ENCODE measurements at places on chromosomes 3 and 15.

DNA sequence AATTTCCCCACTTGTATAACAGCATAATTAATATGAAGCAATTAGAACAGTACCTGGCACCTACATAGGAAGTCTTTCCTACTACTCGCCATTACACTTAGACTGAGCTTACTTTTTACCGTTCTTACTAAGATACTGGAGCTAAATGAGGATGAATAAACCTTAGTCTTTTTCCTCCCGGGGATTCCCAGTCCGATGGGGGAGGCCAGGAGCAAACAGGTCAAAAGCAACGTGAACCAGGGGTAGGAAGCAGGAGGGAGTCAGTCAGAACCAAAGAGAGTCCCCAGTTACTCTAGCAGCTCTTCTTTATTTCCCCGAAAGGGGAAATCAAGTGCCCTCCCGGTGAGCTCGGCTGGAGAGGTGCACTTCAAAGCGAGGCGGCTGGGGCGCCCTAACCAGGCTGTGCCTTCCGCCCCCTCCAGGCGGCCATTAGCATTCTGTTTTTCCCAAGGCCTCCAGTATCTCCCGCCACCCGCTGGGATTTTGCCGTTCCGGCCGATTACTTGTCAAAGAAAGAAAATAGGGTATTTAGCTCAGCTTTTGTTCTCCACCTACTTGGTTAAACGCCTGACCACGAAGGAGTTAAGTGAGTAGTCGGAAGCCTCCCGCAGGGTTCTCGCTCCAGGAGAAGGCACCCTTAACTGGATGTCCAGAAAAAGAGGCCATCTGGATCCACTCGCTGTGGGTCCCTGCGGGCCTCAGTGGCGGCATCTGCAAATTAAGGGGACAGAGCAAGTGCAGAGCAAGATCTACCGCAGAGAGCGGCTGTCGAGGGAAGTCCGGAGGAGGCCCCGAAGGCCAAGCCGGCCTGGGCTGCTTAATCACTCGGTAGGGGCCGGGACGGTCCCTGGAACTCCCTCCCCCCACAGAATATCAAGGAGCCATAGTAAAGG is 6.3 kb upstream of the EOMES start:
- DNase-seq, result no peak

DNA sequence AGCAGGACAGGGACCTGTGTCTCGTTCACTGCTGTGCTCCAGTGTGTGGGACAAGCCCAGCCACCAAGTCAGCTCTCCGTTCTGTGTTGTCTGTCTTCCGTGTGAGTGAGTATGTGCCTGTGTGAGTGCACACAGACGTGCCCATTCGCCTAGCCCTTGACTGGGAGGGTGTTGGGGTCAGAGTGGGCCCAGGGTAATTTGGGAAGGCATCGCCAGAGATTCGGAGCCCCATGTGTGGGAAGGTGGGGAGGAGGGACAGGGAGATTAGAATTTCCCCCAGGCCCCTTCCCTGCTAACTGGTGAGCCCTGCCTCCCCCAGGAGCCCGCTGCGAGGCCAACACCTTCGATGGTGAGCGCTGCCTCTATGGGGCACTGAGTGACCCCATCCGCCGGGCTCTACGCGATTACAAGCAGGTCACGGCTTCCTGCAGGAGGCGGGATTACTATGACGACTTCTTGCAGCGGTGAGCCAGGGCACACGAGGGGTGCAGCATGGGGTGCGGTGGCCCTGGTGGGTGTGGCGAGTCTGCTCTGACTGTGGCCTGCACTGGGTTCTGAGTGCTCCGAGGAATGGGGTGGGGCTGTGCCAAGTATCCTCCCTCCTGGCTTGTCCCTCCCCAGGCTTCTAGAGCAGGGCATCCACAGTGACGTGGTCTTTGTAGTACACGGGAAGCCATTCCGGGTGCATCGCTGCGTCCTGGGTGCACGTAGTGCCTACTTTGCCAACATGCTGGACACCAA is 3.1 kb downstream of the ABTB1 start:
- no peak for DNase-seq

- no peak for DNase-seq
Measured at GRCh38 chr3:127034195-127034989, 51.5 kb downstream of the PLXNA1 start.

DNA sequence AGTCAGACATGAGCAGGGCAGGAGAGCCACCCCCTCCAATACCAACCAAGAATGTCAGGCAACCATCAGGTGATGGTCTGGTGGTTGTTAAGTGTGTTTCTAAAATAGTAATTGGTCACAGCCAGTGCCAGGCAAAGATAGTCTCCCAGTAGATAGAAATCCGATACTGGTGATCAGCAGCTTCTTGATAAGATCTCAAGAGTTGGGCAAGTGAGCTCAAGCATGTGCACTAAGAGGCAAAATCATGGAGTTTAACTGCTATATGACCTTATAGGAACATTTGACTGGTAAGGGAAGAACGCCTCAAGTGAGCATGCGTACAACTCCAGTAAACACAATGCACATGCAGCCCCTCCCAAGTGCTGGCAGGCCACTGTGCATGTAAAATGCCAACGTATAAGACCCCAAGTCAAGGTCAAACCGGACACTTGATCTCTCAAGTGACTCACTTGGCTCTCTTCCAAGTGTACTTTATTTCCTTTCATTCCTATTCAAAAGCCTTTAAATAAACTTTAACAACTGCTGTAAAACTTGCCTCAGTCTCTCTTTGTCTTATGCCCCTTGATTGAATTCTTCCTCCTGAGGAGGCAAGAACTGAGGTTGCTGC is 36.0 kb upstream of the CBLB start:
- DNase-seq, result no peak

DNA sequence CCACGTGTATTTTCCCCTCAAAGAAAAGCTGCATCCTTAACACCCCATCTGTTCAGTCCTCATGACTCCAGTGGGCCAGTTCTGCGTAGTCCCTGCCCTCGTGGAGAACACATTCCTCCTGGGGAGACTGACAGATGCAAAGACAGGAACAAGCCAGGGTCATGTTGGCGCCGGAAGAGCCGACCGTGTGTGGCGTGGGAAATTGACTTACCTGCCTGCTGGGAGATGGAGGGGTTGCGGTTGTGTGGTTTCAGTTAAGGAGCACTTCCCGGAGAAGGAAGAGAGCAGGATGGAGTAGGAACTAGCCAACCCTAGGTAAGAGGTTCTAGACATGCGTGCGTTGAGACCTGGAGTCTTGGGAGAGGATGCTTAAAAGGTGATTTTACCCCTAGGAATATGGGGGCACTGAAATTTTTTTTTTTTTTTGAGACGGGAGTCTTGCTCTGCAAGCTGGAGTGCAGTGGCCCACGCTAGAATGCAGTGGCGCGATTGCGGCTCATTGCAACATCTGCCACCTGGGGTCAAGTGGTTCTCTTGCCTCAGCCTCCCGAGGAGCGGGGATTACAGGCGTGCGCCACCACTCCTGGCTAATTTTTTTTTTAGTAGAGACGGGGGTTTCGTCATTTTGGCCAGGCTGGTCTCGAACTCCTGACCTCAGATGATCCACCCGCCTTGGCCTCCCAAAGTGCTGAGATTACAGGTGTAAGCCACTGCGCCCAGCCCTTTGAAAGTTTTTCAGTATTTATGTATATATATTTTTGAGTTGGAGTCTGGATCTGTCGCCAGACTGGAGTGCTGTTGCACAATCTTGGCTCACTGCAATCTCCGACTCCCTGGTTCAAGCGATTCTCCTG is 1.4 kb downstream of the VHL start:
- DNase-seq, result no peak

- no peak for DNase-seq
Measured at GRCh38 chr3:80007522-80007921, 239.7 kb upstream of the ROBO1 start.

- peak; percentile 56 for DNase-seq
Measured at GRCh38 chr15:101018016-101018415, 98.9 kb downstream of the LRRK1 start.

DNA sequence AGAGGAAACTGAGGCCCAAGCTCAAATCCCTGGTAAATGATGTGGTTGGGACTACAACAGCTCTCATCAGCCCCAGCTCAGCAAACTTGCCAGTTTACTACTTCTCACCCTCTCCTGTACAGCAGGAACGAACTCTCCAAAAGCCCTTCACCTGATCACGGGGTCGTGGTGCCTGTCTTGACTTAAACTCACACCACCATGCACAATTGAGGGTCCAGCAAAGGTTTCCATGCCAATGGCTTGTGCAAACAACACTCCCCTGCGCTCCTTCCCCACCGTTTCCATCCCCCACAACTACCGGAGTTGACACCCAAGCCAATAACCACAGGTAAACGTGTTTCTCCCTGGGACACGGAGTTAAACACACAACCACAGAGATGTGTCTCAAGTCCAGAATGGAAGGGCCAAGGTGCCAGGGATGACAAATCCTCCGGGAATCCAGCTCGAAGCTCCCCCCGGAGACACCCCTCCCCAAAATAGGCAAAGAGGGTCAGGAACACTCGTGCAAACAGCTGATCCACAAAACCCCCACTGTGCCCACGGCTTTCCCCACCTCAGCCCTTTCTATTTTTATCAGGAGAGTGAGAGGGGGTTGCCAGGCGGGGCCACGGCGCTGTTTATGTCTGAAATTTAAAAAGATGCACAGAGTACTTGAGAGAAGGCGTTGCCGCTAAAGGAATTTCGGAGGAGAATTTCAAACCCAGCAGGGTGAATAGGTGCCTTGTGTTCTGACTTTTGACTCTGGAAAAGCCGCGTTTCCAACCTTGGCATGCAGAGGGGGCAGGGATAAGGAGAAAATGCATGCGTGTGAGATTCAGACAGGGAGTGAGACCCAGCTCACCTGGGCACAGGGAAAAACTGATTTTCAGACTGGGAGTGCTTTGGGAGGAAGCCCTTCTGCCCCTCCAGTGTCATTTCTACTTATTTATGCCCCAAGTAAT is 10.6 kb upstream of the ACAN start:
- no peak for DNase-seq

- no peak for DNase-seq
Measured at GRCh38 chr3:193911784-193912340, 224.1 kb upstream of the HES1 start.

- no peak for DNase-seq
Measured at GRCh38 chr15:73030122-73030679, 22.1 kb upstream of the NEO1 start.

- no peak for DNase-seq
Measured at GRCh38 chr3:6680119-6680806, 180.7 kb upstream of the GRM7 start.

- DNase-seq, result peak; percentile 50
Measured at GRCh38 chr3:94004301-94004910, 24.0 kb downstream of the STX19 start.

GRCh38 chr3:31634476-31634875 is 101.8 kb downstream of the STT3B start:
- no peak for DNase-seq

DNA sequence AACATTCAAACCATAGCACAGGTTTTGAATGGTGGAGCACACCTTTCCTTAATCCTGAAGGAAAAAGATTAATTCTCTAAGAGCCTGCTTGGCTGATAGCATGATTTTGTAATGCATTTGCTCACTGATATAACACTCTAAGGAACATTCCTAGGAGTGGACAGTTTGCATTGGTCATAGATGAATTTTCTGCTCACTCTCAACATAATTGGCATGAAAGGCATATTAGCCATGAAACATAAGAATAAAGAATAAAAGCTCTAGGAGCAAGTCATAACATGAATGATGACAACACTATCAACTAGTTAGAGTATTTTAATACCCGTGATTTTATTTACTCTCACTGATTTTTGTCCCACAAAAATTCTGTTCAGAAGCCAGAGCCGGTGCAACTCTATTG is 34.3 kb upstream of the LRTM1 start:
- DNase-seq, result no peak

DNA sequence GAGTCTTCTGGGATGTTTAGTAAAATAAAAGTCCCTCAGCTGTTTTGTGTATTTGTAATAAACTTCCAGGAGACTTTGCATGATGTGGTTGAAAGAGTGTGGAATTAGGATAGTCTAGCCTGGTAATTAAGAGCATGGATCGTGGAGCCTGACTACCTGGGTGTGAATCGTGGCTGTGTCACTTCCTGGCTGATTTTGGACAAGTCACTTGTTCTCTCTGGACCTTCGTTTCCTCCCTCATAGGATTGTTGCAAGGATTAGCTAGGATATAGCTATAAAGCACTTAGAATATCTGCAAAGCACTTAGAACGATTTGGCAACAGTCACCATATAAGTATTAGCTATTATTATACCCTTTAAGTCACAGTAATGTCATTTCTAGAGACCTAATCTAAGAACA is 40.2 kb downstream of the SLMAP start:
- DNase-seq, result no peak

DNA sequence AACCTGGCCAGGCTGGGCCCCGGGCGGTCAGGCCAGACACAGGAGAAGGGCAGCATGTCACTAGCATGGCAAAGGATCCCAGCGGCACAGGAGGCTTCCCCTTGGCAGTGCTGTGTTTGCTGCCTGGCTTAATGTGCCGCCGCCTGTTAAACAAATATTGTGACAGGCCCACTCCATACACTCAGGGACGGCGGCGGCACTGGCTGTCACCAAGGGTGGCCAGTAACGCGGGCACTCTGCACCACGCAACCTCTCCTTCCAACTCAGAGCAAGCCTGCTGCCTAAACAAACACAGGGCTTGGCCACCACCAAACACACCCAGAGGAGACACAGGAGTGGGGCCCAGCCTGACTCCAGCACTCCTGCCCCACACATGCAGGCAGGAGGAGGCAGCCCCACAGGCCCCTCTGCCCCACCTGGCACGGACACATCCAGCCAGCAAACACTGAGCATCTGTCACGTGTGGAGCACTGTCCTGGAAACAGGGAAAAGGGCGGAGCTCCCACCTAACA is 48.0 kb downstream of the TPRA1 start:
- no peak for DNase-seq

GRCh38 chr3:36172699-36173098 is 207.6 kb upstream of the STAC start:
- DNase-seq, result no peak

- no peak for DNase-seq
Measured at GRCh38 chr3:89311581-89311980, 204.2 kb downstream of the EPHA3 start.

- DNase-seq, result no peak
Measured at GRCh38 chr3:8387571-8387970, 114.1 kb upstream of the LMCD1 start.

DNA sequence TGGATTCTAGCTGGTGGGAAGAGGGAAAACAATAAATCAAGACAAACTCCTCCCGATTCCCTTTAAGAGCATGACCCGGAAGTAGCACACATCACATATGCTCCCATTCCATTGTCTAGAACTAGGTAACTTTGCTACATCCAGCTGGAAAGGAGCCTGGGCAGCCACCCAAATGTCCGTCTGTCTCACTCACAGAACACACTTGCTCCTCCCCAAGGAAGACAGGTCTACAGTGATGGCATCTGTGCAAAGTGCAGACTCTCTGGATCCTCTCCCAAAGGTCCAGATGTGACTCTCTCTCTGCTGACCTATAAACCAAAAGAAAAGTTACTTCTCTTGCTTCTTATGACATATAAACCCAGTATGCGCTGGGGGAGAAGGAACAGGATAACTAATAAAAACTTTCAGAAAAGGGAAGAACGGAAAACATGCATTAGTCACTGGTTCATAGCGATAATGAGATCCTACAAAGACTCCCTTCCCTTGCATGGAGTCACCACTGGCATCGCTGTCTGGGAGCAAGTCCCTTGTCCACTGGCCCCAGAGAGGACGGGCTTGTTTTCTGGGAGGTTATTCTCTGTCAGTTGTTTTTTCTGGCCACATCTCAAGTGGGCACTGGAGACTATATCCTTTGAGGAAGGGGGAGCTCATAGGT is 29.8 kb upstream of the EPHB3 start:
- DNase-seq, result peak; percentile 37

- no peak for DNase-seq
Measured at GRCh38 chr3:185934767-185935464, 2.9 kb downstream of the TRA2B start.
